ENCODE measurements at places on chromosomes 11 and 22. TPM values are rescaled to one million over a fixed set of nuclear protein-coding genes. Genes with fewer than 3 reads are reported as not detected.

The OR10A2 gene
- not detected for total RNA-seq

The FAM83F gene
- not detected for total RNA-seq

The MMP8 gene
- under 0.01 TPM for total RNA-seq

The SART1 gene
- 41.0 TPM for total RNA-seq

The C22orf42 gene
- total RNA-seq: not detected

The SCT gene
- not detected for total RNA-seq

The TRIM51 gene
- total RNA-seq: not detected

The STK33 gene
- total RNA-seq: 2.8 TPM

The CSNK1E gene
- total RNA-seq: 105 TPM

The KDM4E gene
- not detected for total RNA-seq

The GLYATL1 gene
- total RNA-seq: 0.26 TPM

The DTX4 gene
- total RNA-seq: 5.7 TPM

The P2RX6 gene
- 2.1 TPM for total RNA-seq

The ARHGEF17 gene
- 39.8 TPM for total RNA-seq

The UCP3 gene
- total RNA-seq: 0.26 TPM

The CCDC116 gene
- total RNA-seq: 0.16 TPM

The VWA5A gene
- 134 TPM for total RNA-seq

The CEND1 gene
- 3.8 TPM for total RNA-seq
